ENCODE measurements at places on chromosomes 12 and 14. TPM values are rescaled to one million over a fixed set of nuclear protein-coding genes. Genes with fewer than 3 reads are reported as not detected.

DNA sequence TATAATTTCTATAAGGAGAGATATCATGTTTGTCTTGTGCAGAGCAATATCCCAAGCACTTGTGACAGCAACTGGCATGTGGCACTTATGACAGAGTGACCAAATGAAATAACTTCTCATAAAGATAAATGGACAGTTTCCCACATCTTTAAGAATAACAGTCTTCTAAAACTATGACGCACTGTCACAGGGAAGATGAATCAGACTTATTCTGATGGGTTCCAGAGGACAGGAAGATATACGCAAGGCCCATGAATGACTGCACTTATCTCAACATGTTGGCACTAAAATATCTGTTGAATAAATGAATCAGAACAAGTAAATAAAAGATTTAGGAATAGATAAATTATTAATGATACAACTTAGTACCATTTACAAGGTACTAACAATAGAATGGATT is 465.8 kb upstream of the SYT1 start:
- no peak for DNase-seq

DNA sequence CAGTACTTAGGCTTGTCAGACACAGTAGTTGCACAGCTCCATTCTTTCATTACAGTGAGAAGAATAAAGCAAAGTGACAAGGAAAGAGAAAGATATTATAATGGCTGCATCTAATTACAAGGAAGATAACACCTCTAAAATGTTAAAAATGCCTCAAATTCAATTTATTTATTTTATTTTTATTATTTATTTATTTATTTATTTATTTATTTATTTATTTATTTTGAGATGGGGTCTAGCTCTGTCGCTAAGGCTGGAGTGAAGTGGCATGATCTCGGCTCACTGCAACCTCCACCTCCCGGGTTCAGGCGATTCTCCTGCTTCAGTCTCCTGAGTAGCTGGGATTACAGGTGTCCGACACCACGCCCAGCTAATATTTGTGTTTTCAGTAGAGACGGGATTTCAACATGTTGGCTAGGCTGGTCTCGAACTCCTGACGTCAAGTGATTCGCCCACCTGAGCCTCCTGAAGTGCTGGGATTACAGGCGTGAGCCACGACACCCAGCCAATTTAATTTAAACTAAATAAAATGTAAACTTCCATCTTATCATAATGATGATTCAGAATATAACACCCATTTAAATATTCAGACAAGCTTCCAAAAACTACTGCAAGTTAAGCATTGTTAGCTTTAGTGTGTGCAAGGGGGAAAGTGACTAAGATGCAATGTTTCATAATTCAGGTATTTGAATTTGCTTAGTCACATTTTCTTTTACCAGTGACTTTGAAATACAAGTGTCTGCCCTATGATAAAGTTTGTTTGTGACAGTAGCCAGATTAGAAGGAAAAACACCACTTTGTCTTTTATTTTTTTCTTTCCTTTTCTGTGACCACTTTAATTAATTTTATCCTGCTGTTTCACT is 2.4 kb upstream of the CFAP54 start:
- DNase-seq = no peak

Gene OAS1
- 25.0 TPM for total RNA-seq

DNA sequence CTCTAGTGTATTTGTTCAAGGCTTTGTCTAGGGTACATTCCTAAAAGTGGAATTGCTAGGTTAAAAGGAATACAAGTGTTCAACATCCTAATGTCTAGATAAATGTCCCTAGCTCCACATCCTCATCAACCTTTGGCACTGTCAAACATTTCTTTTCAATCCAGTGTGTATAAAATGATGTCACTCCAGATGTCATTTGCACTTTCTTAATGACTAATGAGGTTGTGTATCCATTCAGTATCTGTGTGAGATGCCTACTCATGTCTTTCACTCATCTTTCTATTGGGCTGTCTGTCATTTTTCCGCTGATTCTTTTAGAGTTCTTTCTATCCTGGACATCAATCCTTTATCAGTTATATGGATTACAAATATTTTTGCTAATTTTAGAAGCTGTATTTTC is 43.3 kb downstream of the ARMH4 start:
- DNase-seq = no peak

- DNase-seq = no peak
Measured at GRCh38 chr12:64943686-64944085, 119.2 kb downstream of the TBC1D30 start.

Gene MNAT1
- total RNA-seq = 60.9 TPM

Gene VIPAS39
- total RNA-seq = 29.2 TPM

GRCh38 chr14:74664717-74665116 is 48.2 kb downstream of the AREL1 start:
- no peak for DNase-seq

Gene KSR2
- total RNA-seq = 0.37 TPM

Measured in hepatocyte (in vitro differentiated cells).